ENCODE measurements at places on chromosomes 13 and 19.

GRCh38 chr19:37790244-37790925, 11.0 kb upstream of the ZNF573 start:
- DNase-seq, result no peak

DNA sequence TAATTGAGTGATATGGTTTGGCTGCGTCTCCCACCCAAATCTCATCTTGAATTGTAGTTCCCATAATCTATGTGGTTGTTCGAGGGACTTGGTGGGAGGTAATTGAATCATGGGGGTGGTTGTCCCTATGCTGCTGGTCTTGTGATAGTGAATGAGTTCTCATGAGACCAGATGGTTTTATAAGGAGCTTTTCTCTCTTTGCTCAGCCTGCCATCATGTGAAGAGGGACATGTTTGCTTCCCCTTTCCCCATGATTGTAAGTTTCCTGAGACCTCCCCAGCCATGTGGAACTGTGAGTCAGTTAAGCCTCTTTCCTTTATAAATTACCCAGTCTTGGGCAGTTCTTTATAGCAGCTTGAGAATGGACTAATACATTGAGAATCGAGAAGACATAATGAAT, 480.1 kb downstream of the GPC5 start:
- DNase-seq, result no peak

- DNase-seq, result no peak
Measured at GRCh38 chr19:29320086-29320485, 107.1 kb upstream of the UQCRFS1 start.

- DNase-seq, result no peak
Measured at GRCh38 chr19:17620696-17621095, 65.2 kb downstream of the COLGALT1 start.

- peak; percentile 38 for DNase-seq
Measured at GRCh38 chr13:99033814-99034213, 56.0 kb upstream of the DOCK9 start.

DNA sequence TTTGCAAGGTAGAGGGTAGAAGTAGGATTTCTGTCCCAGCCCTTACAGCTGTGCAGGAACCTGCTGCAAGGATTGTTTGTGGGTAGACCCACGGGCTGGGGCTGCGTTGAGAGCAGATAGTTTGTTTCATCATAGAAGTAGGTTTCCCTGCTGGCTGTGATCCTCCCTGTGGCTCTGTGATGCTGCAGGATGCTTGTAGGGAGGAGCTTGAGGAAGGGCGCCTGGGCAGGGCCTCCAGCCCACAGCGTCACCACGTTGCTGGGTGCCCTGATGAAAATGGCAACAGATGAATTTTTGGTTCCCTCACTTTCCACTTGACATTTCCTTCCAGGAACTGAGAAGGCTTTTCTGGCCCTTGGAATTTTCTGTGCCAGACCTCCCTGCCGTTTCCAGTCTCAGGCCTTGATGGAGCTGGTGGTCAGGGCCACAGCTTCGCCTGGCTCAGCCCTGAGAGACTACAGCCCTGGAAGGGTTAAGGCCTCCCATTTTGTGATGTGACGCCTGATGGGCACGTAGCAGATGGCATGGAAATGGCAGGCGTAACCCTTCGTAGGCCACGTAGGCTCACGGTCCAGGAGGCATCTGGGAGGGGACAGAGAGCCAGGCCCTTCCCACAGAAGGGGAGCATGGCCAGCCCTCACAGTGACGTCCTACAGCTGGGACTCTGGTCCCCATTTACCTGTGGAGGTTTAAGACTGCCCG, 42.2 kb downstream of the GATAD2A start:
- no peak for DNase-seq

GRCh38 chr13:24167666-24168391, 7.3 kb downstream of the SPATA13 start:
- no peak for DNase-seq

DNA sequence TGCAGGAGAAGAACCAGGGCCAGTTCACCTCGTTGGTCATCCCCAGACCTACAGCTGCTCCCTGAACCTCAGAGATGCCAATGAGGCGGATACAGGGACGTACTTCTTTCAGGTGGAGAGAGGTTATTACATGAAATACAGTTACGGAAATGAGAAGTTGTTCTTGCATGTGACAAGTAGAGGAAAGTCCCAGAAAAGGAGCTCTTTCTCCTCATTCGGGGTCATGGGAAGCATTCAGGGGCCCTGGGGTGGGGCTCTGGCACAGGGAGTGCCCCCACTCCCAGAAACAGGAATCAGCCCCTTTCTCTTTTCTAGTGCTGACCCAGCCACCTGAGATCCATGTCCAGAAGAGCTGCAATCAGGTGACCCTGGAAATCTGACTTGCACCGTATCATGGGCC, 4.5 kb upstream of the SIGLEC9 start:
- DNase-seq, result no peak

GRCh38 chr19:34575206-34575605, 93.6 kb downstream of the WTIP start:
- no peak for DNase-seq

Data from NCI-H1930 (cell line).